ENCODE measurements at places on chromosomes 1 and 21.

DNA sequence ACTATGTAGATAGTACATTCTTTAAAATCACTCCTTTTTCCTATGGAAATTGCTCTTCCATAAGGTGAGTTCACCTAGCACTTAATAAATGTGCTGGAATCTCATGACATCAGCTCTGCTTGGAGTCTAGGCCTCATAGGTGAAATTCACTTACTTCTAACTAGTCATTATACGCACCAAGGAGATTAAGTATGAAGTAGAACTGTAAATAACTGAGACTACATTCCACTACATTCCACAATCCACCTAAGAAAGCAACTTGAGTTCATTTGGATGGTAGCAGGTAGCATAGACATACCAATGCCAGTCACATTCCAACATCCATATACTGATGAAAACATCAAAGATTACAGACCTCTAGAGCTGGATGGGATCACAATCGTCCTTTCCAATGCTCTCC lies 64.3 kb downstream of the NIBAN1 start:
- no peak for DNase-seq

GRCh38 chr1:21687081-21687529 lies 17.9 kb upstream of the RAP1GAP start:
- DNase-seq: no peak

DNA sequence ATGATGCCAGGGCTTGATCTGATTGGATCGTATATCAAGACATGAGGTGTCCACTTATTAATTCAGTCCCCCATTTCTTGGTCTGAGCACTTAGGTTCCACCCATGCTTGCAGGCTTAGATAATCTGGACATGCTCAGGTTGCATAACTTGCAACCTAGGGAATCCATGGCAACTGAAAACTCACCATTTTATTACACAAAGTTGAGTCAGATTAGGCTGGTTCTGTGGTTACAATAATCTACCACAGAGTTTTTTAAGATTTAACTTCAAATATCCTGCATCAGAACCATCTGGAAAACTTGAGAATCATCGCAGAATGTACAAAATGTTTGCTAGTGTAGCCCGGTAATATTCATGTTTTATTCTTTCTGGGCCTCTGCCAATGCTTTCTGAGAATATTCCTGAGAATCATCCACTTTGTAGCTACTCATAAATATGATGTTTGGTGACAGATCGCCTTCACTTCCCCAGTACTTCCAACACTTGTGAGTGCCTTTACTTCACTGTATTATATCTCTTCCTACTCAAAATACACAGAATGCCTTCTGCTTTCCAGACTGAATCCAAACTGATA lies 707.2 kb upstream of the ADAMTS5 start:
- no peak for DNase-seq

DNA sequence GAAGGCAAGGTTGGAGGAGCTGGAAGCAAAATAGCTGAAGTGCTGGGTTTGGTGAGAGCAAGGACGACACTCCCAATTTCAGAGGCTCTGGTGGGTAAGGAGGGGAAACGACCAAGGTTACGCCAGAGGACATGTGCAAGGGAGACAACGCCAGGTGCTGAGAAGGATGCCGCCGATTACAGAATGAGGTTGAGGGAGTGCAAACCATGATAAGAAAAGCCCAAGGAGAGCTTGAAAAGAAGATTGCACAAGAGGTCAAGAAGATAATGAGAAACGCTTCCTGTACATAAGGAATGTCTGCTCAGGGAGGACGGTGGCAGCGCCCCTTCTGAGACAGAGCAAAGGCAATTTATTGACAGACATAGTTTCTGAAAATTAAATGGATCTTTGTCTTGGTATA lies 382.0 kb upstream of the PROX1 start:
- DNase-seq: no peak

DNA sequence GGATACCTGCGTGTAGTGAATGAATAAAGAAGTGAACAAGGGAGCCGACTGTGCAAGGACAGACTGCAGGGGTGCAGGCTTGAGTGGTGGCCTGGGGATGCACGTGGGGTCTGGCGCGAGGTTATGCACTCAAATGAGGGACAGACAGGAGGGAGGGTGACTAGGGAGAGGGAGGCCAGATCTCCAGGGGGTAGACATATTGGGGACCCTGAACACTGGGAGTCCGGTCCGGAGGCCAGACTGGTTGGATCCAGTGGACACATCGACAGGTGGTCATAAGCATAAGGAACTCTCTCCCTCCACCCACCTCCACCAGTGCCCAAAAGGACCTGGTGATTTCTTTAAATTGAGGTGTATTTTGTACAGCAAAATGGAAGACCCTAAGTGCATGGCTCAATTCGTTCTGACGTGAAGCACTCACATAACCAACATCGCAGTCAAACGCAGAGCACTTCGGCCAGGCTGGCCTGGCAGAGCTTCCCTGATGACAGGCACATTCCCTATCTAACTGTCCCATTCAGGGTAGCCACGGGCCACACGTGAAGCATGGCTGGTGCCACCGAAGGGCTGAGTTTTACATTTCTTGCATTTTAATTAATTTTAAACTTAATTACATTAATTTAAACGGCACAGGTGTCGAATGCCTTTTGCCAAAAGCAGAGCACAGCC lies 14.0 kb downstream of the WNT3A start:
- DNase-seq: no peak

DNA sequence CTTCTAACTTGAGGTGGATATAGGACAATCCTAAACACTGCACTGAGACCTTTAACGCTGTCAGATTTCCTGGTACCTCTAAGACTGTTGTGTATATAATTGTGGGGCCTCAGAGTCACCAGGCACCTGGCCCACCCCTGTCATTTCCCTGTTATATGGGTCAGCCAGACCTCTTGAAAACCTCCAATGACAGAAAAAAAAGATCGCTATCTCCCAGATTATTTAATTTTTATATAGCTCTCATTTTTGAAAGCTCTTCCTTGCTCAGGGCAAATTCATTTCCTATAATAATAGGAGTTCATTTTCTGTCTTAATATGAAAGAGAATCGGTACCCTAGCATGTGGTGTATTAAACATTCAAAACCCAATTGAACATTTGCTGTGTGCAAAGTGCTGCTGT lies 56.7 kb downstream of the ZP4 start:
- DNase-seq: no peak

- no peak for DNase-seq
Observed at GRCh38 chr21:39927304-39927886, 60.2 kb downstream of the PCP4 start.

DNA sequence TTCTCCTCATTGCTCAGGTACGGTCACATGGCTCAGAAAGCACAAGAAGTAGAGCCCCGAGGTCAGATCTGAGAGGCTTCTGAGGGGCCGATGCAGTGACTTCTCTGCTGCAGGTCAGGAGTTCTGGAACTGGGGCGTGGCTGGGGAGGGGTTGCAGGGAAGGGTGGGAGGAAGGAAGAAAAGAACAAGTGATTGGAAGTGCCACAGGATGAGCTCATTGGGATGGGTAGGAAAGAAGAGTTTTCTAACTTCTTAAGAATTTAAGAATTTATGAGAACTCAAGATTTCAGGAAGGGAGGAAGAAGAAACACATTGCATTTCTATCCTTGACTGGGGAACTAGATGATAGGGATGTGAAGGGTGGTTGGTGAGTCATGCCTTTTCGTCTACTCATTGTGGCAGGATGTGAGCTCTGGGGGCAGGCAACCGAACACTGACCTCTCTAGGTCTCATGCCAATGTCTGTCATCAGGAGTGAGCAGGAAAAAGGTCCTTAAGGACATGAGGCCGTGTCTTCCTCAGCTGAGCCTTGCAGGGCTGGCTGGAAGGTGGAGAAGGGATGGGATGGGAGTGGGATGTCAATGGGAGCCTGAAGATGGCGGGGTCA lies 497 bp downstream of the FCRLB start:
- DNase-seq: no peak

GRCh38 chr21:44923480-44924084 lies 2.9 kb upstream of the ITGB2 start:
- DNase-seq: no peak

GRCh38 chr1:220798338-220798737 lies 11.6 kb downstream of the MTARC1 start:
- DNase-seq: no peak

- DNase-seq: no peak
Observed at GRCh38 chr1:204074274-204075138, 1.6 kb downstream of the SOX13 start.

GRCh38 chr1:49208712-49209111 lies 432.0 kb upstream of the BEND5 start:
- no peak for DNase-seq

- no peak for DNase-seq
Observed at GRCh38 chr21:26061437-26061836, 109.1 kb downstream of the APP start.

Data from central memory CD8-positive, alpha-beta T cell (primary cell).